Activated CD4-positive, alpha-beta T cell treated with anti-CD3 and anti-CD28 coated beads for 24 hours (primary cell): ENCODE measurements at places on chromosomes 6 and 20.

GRCh38 chr6:116714296-116714695 lies 33.3 kb downstream of the KPNA5 start:
- no peak for DNase-seq

DNA sequence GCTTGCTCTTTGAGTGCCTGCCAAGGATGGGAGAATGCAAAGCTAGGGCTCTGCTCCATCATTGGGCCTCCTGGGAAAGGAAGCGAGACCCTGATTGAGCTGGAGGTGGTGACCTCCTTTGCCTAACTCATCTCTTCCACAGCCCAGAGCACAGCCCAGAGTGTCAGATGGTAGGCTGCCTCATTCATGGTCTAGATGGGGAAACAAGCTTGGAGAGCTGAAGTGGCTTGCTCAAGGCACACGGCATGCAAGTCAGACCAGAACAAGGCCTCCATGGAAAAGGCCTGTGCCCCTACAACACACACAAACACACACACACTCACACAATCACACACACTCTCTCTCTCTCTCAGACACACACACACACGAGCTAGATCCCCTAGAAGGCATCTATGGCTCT lies 17.5 kb downstream of the TGM3 start:
- no peak for DNase-seq

GRCh38 chr6:124977067-124977908 lies 15.1 kb downstream of the RNF217 start:
- no peak for DNase-seq

DNA sequence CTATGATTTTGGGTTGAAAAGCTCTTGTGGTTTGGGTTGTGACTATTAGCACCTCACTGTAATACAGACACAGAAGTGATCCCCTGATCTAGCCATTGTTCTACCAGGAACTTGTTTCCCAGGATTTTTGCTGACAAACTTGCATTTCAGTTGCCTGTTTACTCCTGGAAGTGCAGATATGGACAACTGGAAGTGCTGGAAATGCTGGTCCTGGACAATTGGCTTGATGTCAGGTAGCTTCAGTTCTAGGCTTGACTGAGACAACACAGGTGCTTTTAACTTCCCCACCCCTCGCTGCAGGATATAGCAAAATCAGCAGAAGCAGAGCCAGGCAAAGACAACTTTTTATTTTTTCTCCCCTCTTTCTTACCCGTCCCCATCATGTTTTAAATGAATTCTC lies 27.1 kb upstream of the FBXO30 start:
- no peak for DNase-seq

GRCh38 chr6:55820696-55821095 lies 54.7 kb downstream of the BMP5 start:
- DNase-seq, result no peak

GRCh38 chr20:63968928-63969760 lies 586 bp downstream of the ZNF512B start:
- no peak for DNase-seq

DNA sequence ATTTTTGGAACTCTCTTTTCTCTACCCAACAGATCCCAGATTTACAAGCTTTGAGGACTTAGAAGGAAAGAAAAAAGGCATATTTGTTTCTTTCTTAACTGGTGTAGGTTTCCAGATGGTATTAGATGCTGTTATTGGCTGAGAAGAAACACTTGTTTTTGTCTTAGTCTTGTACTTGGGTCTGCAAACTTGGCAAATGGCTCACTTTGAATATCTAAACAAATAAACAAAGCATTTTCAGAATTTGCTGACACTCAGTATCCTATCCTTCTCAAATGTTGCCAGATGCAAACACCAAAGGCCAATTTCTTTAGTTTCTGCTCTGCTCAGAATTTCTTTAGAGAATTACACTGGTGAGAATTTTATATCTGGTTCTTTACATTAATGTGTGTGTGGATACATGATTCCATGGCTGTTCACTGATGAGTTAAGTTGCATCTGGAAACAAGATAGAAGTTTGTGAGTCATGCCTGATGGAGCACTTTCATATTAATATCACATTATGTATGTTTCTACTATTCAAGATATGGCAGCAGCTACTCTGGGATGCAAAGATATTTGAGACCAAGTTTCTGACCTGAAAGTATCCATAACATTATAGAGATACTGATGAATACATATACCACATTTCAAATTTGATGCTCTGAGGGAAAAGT lies 43.7 kb upstream of the CEP162 start:
- DNase-seq, result no peak

- DNase-seq, result no peak
Observed at GRCh38 chr6:47420394-47421371, 56.9 kb upstream of the CD2AP start.

GRCh38 chr6:88477413-88477812 lies 311.3 kb upstream of the CNR1 start:
- DNase-seq, result no peak

DNA sequence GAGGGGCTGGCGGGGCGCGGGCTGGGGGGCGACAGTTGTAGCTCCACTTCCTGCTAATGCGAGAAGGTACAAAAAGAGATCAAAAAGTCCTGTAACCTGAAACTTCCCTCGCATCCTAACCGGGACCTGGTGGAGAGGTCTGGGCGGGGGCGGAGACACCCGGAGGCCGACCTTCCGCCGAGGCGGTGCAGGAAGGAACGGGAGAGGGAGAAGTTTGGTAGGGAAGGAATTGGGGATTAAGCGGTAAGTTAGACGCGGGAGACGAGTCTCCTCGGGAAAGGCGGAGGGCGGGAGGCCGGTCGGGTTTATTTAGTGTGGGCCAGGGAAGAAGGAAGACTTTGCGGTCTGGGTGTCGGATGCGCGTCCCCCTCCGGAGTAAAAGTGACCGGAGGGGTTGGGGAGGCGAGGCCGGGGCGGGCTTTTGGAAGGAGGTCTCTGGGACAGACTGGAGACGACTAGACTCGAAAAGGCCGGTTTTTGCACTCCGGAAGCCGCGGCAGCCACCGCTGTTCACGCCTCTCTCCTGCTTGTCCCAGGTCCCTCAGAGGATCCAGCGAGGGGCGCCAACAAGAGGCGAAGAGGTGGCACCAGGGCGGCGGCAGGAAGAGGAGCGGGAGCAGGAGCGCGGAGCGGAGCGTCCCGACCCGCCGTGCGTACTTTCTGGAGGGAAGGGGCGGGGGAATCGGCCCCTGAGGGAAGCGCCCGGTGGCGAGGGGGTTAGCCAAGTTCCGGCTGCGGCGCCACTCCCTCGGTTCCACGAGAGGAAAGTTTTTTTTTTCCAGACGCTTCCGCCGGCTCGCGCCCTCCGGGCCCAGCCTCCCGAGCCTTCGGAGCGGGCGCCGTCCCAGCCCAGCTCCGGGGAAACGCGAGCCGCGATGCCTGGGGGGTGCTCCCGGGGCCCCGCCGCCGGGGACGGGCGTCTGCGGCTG lies 734 bp downstream of the TPBG start:
- no peak for DNase-seq

DNA sequence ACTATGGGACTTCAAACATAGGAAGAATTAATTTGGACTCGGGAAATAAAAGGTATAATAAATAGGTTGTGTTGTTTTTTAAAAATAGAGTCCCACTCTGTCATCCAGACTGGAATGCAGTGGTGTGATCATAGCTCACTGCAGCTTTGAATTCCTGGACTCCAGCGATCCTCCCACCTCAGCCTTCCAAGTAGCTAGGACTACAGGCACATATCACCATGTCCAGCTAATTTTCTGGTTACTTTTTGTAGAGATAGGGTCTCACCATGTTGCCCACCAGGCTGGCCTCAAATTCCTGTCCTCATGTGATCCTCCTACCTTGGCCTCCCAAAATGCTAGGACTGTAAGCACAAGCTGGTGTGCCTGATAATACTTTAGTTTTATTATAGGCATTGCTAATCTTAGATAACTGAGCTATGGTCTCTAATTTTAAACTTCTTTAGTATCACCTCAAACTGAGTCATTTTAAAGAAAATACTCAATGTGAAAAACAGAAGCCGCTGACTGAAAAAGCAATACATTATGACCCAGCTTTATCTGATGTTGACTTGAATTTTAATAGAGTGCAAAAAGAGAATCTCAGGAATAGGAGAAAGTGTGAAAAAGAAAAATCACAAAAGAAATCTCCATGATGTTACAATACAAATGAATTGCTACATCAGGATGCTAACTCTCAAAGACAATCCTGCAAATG lies 251.0 kb downstream of the RNGTT start:
- no peak for DNase-seq

GRCh38 chr20:63215101-63216040 lies 560 bp downstream of the YTHDF1 start:
- no peak for DNase-seq

DNA sequence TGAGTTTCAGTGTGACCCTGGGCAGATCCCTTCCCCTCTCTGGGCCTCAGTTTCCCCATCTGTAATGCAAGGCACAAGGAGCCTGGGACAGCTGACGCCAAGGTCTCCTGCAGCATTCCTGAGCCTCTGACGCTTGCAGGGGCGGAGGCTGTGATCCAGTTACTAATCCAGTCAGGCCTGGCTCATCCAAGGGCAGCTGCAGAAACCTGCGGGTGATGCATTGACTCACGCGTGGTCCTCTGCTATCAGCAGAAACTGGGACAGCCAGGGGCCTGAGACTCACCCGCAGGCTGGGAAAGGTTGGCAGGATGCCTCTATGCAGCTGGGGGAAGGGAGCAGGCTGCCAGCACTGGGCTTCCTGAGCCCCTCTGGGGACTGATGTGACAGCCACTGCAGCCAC lies 65.0 kb upstream of the SIRPA start:
- no peak for DNase-seq

DNA sequence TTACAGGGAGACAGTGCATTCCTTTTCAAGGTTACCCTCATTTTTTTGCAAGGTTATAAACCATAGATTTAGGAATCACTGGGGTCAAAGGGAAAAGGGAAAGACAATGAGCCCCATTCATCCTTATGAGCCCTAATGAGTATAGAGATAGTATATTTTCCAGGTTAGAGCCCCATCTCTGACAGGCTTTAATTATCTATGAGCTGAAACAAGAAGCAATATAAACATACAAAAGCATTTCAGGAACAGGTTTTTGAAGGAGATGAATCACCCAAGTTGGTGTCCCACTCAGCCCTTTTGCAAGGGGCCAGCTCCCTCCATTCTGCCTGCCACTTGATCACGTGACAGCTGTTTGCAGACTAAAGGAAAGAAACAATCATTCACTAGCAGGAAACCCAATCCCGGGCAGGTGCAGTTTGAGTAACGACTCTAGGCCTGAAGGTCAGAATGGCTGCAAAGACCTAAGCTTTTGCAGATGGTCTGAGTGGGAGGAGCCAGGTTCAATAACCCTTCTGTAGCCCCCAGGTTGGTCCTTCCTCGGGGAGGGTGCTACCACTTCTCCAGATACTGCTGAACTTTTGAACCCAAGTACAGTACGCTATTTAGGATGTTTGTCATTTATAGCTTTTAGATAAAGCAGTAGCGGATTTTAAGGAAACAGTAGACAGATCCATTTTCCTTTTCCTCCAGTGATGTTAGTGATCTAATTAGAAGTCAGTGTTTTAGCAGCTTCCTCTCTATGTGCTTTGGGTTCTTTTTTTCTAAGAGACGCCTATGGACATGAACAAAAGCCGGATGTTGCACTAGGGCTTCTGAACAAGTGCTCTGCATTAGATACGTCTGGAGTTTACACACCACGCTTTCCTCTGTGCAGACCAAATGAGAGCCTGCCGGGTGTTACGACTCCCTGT lies 253.2 kb downstream of the SOX4 start:
- DNase-seq, result no peak

DNA sequence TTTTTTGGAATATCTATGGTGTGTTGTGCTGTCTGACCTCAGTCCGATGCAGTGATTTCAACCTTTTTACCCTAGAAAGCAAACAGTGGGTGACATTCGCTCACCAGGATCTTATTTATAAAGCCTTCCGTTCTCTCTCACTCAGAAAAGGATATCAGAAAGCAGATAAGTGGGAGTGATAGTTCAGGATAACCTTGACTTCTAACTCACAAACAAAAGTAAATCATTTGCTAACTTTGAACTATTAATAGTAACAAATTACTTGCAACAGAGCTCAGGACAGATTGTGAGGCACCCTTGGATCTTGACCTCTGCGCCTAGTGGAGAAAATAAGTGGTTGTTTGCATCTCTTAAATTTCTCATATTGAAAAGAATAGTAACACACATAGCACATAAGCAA lies 637.1 kb upstream of the CITED2 start:
- no peak for DNase-seq

DNA sequence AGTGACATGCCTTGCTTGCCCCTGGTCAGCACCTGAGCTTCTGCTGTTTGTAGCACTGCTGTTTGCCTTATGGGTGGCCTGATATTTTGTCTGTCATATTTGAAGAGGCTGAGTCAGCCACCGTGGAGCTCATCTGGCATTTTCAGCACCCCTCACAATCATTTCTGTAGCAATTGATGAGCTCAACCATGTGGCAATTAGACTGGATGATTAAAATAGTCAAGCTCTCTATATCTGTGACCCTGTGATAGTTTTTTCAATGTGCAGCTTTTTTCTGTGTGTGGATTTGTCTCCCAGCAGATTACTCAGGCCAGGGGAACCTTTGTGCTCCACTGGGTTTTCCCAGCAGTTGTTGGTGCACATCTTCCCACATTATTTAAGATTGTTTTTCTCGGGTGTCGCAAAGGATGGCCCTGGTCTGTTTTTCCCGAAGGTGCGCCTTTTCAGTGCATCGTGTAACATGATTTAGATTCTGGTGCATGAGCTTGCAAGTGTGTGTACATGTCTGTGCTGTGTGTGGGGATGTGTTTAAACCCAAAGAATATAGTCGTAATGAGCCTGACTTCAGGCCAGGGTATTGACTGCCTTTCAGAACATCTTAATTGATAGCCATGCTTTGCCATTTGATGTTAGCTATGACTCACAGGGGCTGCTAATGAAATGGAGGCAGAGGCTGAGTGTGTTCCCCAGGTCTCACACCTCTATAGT lies 31.6 kb upstream of the GLP1R start:
- DNase-seq, result no peak

GRCh38 chr20:54237116-54237943 lies 29.4 kb downstream of the PFDN4 start:
- DNase-seq, result no peak

GRCh38 chr6:93701526-93701925 lies 282.2 kb upstream of the EPHA7 start:
- DNase-seq, result no peak

GRCh38 chr6:6402591-6402990 lies 82.1 kb upstream of the F13A1 start:
- DNase-seq, result no peak

DNA sequence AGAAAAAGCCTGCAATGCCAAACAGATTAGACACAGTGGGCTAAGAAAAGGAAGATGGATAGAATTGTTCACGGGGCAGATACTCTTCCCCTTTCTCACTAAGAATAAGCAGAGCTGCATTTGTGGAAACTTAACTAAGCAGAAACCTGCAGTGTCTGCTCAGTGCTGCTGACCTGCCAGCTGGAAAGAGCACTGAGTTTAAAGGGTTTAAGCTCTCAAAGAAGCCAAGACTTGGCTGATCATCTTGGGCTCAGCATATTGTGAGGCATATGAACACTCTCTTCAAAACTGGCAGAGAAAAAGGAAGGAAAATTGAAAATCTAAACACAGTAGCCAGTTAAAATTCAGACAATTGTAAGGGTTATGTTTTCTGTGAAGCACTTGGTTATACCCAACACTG lies 711.1 kb upstream of the EPHA7 start:
- DNase-seq, result no peak

GRCh38 chr20:23358923-23359593 lies 2.9 kb upstream of the GZF1 start:
- no peak for DNase-seq

GRCh38 chr6:160137989-160138835 lies 16.6 kb downstream of the SLC22A1 start:
- peak; percentile 53 for DNase-seq
